ENCODE measurements at places on chromosomes 1 and 21. TPM values are rescaled to one million over a fixed set of nuclear protein-coding genes. Genes with fewer than 3 reads are reported as not detected.

HLCS gene
- 29.3 TPM for total RNA-seq

GRCh38 chr1:27687906-27688305, 15.9 kb upstream of the IFI6 start:
- no peak overlapping the region for H3K4me3 ChIP-seq
- H3K27ac ChIP-seq: no peak overlapping the region
- H3K27me3 ChIP-seq: no peaks in the 10 kb centered on the region
- no peak for DNase-seq
- H3K36me3 ChIP-seq: no peaks in the 10 kb centered on the region

GRCh38 chr1:197466813-197467212, 198.8 kb downstream of the CRB1 start:
- H3K4me1 ChIP-seq: peaks cover 10% of the 10 kb centered on the region
- no peak overlapping the region for H3K4me3 ChIP-seq
- no peaks in the 10 kb centered on the region for H3K27me3 ChIP-seq
- no peaks in the 10 kb centered on the region for H3K36me3 ChIP-seq
- no peak for DNase-seq
- H3K27ac ChIP-seq: no peak overlapping the region

- no peak overlapping the region for H3K27ac ChIP-seq
- DNase-seq: peak; percentile 36
- H3K36me3 ChIP-seq: no peaks in the 10 kb centered on the region
- no peaks in the 10 kb centered on the region for H3K4me1 ChIP-seq
Observed at GRCh38 chr1:64823691-64824476, 79.0 kb downstream of the RAVER2 start.

GRCh38 chr1:38102636-38103035, 56.0 kb upstream of the POU3F1 start:
- H3K36me3 ChIP-seq: no peaks in the 10 kb centered on the region
- H3K4me1 ChIP-seq: no peaks in the 10 kb centered on the region
- H3K27ac ChIP-seq: no peak overlapping the region
- DNase-seq: no peak
- H3K27me3 ChIP-seq: no peaks in the 10 kb centered on the region

DNA sequence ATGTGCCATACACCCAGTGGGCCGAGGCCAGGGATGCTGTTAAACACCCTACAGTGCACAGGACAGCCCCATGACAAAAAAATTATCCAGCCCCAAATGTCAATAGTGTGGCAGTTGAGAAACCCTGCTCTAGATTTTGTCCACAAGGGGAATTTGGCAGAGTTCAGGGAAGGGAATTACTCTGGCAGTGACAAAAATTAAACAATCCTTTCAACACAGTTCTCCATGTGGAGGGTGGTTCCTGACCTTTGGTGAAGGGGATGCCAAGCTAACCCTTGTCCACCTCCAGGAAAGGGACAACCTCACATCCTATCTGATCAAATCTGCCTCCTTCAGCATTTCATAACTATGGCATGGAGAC, 28.4 kb upstream of the CD84 start:
- H3K36me3 ChIP-seq: no peaks in the 10 kb centered on the region
- H3K4me3 ChIP-seq: no peak overlapping the region
- H3K4me1 ChIP-seq: no peaks in the 10 kb centered on the region
- no peak overlapping the region for H3K27ac ChIP-seq

DNA sequence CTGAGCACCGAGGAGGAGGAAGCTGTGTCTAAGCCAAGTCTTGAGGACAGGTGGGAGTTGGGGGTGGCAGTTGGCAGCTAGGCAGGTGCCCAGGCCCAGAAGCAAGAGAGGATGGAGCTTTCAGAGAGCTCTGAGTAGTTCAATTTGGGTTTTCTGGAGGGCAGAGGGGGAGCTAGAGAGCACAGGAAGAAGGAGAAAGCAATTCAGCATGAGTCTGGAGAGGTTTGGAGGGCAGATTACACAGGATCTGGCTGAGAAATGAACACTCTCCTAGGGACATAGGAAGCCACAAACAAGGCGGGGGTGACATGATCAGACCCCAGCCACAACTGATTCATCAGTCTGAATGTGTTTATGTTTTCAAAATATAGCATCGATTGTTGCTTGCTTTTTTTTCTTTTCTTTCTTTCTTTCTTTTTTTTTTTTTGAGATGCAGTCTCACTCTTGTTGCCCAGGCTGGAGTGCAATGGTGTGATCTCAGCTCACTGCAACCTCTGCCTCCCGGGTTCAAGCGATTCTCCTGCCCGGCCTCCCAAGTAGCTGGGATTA, 23.8 kb downstream of the PTPRF start:
- H3K27ac ChIP-seq: no peak overlapping the region
- no peak for DNase-seq
- peaks cover 5% of the 10 kb centered on the region for H3K36me3 ChIP-seq
- peaks cover 11% of the 10 kb centered on the region for H3K4me1 ChIP-seq

DNA sequence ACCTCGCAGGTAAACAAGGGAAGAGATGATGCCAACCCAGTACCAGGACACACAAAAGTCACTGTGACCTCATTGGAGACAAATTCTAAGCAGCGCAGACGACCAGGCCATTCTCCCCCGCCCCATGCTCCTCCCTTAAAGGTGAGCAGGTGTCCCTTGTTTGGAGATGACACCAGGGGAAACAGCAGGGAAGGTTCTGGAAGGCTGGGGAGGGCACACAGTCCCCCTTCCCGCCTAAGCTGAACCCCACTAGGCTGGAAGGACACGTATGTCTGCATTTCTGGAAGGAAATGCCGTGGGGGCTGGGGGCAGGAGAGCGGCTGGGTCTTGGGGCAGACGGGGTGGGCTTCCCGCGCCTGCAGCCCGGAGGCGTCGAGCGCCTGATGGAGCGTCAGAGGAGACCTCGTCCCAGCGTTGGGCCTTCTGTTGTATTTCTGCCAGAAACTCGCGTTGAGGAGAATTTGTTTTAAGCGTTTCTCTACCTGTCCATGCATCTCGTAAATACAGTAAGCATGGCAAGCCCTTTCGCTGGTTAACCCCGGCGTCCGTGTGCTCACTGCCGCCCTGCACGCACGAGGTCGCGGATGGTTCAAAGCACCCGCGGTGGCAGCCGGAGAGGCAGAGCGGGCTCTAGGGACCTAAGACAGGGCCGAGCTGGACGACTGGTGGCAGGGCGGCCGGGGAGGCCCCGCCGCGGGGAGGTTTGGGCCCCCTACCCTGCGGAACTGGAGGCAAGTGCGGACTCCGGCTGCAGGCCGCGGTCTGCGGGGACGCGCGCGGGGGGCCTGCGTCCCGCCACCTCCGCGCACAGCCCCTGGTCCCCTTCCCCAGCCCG, 1.2 kb upstream of the LHX4 start:
- peaks cover 39% of the 10 kb centered on the region for H3K4me1 ChIP-seq
- peak overlapping the region; percentile 79 for H3K4me3 ChIP-seq
- no peak overlapping the region for H3K27ac ChIP-seq
- peaks cover 42% of the 10 kb centered on the region for H3K27me3 ChIP-seq
- no peak for DNase-seq
- no peaks in the 10 kb centered on the region for H3K36me3 ChIP-seq

- no peaks in the 10 kb centered on the region for H3K4me1 ChIP-seq
- H3K36me3 ChIP-seq: no peaks in the 10 kb centered on the region
- no peak for DNase-seq
- H3K27ac ChIP-seq: no peak overlapping the region
Observed at GRCh38 chr1:11714831-11715575, 20.9 kb upstream of the AGTRAP start.
